ENCODE measurements at places on chromosomes 3 and 15. TPM values are rescaled to one million over a fixed set of nuclear protein-coding genes. Genes with fewer than 3 reads are reported as not detected.

KIF9 gene
- total RNA-seq = 10.4 TPM

OXTR gene
- total RNA-seq = 4.4 TPM

ZNF80 gene
- not detected for total RNA-seq

ABHD17C gene
- 27.8 TPM for total RNA-seq

MKRN2OS gene
- 2.5 TPM for total RNA-seq

SLC12A6 gene
- 44.1 TPM for total RNA-seq

FYTTD1 gene
- total RNA-seq = 39.3 TPM

GPR156 gene
- total RNA-seq = 0.66 TPM

CDHR4 gene
- total RNA-seq = not detected

SOX14 gene
- not detected for total RNA-seq

HAPLN3 gene
- total RNA-seq = 4.9 TPM

IL17RD gene
- 17.6 TPM for total RNA-seq

RLBP1 gene
- 4.9 TPM for total RNA-seq

TERC gene
- total RNA-seq = not detected

SCAANT1 gene
- not detected for total RNA-seq

CD200 gene
- total RNA-seq = 92.2 TPM

EFCAB12 gene
- total RNA-seq = 4.7 TPM

CKMT1B gene
- 127 TPM for total RNA-seq

FBN1 gene
- 31.8 TPM for total RNA-seq

SLC22A14 gene
- 2.6 TPM for total RNA-seq

USP3 gene
- 25.4 TPM for total RNA-seq

ATP13A5 gene
- 1.7 TPM for total RNA-seq

KBTBD12 gene
- total RNA-seq = 11.8 TPM

FNDC3B gene
- 30.0 TPM for total RNA-seq

TRH gene
- 2.3 TPM for total RNA-seq

SETMAR gene
- 17.5 TPM for total RNA-seq

LTF gene
- total RNA-seq = 1.1 TPM

ADAMTS9 gene
- total RNA-seq = 52.3 TPM

PPM1L gene
- total RNA-seq = 91.7 TPM

SNX4 gene
- 31.9 TPM for total RNA-seq

KCNAB1 gene
- total RNA-seq = 46.9 TPM

LNP1 gene
- total RNA-seq = 9.7 TPM

TLR9 gene
- total RNA-seq = 0.55 TPM

Data from dorsolateral prefrontal cortex (tissue), 122 donors.